AG10803 (cell line): ENCODE measurements at places on chromosomes 3 and 15.

DNA sequence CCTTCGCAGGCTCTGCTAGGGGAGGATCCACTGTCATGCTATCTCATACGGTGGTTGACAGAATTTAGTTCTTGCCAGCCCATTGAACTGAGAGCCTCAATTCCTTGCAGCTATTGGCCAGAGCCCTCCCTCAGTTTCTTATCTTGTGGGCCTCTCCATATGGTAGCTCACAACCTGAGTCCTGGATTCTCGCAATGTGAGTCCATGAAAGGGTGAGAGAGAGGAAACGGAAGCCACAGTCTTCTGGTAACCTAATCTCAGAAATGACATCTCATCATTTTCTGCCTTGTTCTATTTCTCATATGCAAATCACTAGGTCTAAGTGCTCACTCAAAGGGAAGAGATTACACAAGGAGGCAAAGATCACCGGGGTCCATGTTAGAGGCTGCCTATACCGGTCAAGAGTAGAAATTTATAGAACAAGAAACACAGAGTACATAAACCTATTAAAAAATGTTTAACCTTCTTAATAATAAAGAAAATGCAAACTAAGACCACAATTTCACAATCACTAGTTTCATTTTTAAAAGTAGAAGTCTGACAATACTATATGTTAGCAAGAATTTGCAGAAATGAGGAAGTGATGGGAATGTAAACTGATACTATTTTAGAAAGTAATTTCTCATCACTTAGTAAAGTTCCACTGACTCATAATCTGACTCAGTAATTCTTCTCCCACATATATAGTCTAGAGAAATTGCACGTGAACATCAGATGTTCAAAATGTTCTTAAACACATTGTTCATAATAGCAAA is 378.4 kb upstream of the AGTR1 start:
- peak; percentile 70 for DNase-seq

GRCh38 chr3:50649451-50649931 is 25.2 kb upstream of the DOCK3 start:
- no peak for DNase-seq

DNA sequence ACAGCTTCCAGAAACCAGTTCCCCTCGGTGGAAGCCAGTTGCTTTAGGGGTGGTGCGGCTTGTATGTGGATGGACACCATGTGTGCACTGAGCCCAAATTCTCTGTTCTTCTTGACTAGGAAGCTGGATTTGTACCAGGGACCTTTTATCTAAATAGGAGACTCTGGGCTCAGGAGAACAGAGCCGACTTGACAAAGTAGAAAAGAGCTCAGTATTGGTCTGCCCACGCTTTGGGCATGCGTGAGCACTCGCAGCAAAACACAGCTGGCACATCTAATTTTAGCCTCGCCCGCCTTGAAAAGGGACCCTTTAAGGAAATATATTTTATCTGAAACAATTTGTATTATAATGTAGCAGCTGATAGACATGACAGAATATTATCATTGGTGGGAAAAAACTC is 1.1 kb upstream of the RBMS3 start:
- peak; percentile 38 for DNase-seq

DNA sequence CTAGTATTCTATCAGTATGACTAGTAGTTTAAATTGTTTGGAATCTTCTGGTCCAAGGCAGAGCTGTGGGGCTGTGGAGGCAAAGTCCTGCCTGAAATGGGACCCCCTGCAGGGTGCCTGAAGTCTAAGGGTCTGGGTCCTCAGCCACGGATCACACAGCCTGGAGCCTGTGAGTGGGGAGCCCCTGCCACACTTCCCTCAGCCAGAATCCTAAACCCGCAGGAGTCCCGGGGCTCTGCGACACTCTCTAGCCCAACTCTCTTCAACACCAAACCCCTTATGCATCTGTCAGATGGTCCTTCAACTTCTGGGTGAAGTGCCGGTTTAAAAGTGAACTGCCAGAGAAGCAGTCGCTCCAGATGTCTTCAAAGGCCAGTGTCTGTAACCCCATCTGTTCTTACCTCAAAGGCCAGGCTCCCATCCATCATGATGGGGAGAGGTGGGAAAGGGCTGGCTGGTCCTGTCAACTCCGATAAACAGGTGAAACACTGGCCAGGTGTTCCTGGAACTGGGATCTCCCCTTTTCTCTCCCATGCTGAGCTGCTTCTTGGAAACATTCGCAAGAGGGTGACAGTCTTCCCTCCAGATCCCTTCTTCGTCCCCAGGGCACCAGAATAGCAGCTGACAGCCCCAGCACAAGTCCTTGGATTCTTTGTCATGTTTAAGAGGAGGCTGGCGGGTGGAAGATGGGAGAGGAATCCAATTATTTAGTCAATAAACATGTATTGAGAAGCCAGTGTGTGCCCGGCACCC is 45.6 kb downstream of the CPN2 start:
- DNase-seq = no peak

DNA sequence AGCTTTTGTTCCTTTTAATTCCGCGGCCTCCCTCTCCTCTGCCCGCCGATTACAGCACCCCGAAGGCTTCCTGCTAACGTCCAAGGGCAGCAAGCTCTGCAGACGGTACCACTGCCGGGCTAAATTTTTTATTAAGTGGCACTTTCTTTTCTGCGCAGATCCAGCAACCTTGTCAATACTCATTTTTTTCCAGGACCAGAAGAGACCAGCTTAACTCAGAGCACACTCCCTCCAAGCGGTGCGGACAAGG is 542 bp upstream of the MEIS2 start:
- no peak for DNase-seq

DNA sequence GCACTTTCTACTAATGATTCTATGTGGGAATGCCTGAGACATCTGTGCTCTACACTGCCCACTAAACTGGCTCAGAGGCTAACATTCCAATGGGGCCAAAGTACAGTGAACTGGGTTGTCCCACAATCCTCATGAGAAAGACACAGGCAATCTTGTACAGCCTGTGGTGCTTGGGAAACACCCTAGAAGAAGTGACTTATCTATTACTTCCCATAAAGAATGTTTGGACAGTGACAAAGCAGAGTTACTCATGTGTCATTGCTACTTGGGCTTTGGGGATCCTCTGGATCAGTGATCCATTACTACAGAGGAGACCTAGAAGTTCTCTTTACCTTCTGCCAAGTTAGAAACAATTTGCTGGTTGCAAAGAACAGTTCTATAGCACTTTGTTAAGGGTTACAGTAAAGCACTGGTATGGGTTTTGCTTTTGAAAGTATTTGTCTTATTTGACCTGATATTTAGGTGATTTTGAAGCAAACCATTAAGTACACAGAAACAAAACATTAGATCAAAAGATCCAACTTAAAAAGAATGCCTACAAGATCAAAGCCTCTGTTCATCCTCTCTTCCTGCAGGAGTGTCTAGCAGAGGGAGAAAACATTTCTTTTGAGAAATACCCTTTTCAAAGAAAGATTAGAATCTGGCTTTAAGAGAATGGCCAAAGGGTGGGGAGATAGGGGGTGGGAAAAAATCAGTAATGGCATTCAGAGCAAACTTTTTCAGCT is 75.8 kb downstream of the CTNNB1 start:
- DNase-seq = peak; percentile 77
